ENCODE measurements at places on chromosomes 4 and X.

DNA sequence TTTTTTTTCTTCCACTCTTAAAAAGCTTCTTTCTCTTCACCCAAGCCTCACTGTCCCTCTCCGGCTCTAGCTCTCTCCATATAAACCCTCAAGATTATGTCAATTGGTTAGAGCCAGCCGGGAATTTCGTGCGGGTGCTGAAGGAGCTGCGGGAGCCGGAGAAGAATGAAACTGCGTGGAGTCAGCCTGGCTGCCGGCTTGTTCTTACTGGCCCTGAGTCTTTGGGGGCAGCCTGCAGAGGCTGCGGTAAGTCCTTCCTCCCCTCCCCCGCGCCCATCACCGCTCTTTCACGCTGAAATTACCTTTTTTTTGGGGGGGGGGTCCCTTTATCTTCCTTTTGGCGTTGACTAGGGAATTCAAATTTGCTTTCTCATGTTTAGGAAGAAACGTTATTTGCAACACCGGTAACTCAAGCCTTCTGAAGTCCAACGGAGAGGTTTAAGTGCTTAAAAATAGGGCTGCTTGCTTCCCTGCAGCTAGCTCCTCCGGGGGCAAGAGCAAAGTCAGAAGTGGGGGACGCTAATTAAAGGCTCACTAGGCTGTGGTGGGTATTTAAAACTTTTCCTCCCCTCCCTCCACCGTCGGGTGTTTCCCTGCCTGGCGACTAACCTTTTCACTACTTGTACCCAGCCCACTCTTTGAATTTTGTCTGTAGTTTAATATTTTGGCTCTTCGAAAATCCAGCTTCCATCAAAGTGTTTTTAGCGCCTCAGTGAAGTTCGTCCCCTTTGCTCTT is 491 bp downstream of the COL4A5 start:
- DNase-seq, result no peak

DNA sequence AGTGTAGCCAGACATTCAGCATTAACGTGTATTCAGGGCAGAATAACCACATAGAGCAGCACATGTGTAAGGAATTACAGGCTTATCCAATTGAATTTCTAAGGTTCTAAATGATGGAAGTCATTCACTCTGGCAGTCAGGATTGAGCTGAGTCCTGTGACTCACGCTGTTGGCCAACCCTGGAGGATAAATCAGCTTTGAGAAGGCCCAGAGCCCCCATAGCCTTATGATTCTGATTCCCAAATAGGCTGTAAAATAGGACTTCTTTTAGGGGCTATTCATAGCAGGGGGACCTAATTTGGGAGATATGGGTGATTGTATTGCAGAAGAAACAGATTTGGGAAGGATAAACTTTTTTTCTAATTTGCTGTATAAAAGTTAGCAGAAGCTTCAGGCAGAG is 8.1 kb upstream of the HPF1 start:
- no peak for DNase-seq

DNA sequence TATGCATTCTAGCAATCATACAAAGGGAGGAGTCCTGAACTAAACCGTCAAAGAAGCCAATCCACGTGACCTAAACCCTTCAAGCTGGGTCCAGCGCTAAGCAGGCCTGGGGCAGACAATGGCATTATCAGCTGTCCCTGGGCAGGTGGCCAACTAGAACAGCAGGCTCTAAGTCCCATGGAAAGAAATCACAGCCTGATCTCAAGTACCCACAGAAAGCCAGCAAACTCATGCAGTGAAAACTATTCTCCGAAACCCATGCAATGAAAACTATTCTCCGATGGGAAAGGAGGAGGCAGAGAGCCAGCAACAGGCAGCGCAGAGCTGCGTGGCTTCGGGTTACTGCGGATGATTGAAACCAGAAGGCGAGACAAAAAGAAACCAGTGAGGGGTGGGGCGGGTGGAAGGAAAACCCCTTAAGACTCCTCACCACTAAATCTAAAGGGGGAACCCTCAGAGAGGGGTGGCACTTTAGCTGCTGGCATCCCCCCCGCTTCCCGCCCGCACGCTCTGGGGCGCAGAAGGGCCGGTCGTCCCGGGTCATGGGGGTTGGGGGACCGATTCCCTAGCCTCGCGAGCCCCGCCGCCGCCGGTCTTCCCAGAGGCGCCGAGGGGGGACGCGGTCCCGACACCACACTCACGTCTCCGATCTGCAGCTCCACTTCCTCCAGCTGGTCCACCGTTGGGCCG is 567 bp downstream of the C4orf46 start:
- no peak for DNase-seq

GRCh38 chr4:177204126-177204525 is 105.5 kb upstream of the NEIL3 start:
- no peak for DNase-seq

GRCh38 chrX:153370293-153371055 is 30.7 kb downstream of the PNMA6E start:
- DNase-seq, result no peak

DNA sequence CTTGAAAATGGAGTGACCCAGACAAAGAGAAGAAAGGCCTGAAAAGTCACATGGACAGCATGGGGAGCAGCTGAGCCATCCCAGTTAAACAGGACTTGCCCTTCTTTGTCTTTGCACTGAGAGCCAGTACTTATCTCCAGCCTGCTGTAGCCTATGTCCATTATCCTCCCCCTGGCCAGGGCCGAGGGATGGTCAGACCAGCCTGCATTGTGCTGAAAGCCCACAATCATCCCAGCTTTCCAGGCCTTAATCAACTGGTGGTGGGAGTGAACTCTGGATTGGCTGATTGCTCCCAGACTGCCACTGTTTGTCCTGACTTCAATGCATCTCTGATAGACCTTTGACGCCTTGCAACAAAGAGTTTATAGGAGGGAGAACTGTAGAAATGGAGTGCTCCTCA is 453.1 kb downstream of the EPHA5 start:
- no peak for DNase-seq

DNA sequence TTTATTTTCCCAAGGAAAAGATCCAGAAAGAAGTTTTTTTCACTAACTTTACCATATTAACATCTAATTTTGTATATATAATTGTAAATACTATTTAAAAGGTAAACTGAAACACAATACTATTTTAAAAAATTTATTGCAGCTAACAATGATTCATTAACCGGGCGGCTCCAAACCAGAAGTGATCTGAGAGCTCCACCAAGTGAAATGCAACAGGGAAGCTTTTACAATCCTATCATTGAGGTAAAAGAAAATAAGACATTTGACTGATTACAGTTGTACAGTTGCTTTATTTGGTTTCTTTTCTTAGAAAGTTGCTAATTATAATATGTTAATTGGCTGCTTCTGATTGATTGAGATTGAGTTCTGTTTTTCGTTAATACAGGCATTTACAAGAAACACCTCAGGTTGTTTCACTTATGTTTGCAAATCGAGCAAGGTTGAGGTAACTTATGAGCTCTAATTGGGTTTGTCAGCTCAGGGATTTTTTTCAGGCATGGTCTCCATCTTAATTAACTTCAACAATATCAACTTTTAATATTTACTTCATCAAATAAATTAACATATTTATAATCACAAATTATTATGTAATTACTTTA is 220.2 kb upstream of the UGT8 start:
- DNase-seq, result peak; percentile 4

DNA sequence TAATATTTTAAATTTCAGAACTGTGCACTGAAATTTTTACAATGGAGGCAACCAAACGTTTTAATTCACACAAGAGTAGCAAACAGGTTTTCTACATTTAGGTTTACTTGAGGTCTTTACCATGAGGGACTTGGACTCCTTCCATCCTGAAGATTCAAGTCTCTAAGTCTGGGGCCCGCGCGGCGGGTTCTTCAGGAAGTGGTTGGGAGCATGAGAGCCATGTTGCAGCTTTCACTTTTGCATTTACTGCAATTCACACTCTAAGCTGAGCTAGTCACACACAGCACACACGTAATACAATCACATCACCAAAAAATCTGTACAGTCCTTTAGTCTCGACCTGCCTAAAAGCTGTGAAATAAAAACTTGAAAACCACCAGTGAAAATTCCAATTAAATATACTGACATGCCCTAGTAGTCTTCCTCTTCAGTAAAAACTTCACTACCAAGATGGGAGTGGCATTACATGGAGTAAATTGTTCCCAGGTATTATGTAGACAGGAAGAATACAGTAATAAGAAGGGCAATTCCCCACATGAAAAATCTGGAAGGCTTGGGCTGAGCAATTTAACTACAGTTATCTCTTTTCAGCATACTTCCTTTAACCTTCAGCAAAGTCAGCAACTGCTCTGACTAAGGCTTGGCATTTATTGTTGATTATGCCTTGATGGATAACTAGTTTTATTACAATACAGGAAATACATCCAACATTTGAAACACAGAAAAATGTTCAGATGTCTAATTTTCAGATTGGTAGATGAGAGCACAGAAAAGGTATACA is 571.1 kb upstream of the DIPK2B start:
- DNase-seq, result no peak

DNA sequence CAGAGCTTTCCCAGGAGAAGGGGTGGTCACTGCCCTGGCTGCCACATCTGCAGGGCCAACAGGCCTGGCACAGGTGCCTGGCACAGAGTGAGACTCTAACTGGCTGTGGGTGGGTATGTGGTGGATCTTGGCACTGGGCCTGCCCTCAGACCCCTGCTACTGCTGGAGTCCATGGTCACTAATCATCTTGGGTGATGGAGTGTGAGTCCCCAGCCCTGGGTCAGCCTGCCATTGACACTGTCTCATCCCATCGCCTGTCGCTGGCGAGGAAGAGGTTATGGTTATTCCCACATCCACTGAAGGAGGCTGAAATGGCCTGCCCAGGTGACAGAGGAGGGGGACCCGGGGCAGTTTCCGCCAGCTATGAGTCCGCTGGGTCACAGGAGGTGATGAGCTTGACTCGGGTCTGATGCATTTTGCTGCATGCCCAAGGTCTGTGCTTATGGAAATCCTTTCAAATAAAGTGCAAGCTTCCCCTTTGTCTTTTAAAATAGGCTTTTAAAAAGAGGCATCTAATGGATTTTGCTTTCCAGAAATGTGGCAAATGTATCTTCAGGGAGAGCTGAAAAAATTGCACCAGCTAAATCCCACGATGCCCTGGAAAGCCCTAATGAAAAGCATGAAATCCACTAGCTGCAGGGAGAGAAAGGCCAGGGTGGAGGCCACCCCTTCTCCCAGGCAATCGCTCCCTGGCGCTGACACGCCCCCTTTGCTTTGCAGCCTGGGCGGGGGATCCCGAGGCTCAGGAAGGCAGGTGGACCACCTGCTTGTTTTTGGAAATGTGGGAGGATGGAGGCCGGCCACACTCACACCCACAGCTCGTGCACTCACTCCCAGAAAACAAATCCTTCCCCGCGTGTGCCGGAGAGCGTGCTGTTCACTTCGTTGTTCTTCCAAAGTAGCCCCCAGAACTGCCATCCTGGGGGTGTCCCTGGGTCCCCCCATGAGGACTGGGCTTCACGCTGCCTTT is 54.9 kb downstream of the ABLIM2 start:
- DNase-seq, result no peak

DNA sequence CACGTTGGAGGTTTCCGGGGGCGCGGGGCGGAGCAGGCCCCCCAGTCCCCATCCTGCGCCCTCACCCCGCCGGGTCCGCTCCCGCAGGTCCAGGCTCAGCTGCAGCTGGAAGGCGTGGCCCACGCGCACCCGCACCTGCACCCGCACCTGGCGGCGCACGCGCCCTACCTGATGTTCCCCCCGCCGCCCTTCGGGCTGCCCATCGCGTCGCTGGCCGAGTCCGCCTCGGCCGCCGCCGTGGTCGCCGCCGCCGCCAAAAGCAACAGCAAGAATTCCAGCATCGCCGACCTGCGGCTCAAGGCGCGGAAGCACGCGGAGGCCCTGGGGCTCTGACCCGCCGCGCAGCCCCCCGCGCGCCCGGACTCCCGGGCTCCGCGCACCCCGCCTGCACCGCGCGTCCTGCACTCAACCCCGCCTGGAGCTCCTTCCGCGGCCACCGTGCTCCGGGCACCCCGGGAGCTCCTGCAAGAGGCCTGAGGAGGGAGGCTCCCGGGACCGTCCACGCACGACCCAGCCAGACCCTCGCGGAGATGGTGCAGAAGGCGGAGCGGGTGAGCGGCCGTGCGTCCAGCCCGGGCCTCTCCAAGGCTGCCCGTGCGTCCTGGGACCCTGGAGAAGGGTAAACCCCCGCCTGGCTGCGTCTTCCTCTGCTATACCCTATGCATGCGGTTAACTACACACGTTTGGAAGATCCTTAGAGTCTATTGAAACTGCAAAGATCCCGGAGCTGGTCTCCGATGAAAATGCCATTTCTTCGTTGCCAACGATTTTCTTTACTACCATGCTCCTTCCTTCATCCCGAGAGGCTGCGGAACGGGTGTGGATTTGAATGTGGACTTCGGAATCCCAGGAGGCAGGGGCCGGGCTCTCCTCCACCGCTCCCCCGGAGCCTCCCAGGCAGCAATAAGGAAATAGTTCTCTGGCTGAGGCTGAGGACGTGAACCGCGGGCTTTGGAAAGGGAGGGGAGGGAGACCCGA is 14.0 kb downstream of the SHOX start:
- DNase-seq, result no peak

DNA sequence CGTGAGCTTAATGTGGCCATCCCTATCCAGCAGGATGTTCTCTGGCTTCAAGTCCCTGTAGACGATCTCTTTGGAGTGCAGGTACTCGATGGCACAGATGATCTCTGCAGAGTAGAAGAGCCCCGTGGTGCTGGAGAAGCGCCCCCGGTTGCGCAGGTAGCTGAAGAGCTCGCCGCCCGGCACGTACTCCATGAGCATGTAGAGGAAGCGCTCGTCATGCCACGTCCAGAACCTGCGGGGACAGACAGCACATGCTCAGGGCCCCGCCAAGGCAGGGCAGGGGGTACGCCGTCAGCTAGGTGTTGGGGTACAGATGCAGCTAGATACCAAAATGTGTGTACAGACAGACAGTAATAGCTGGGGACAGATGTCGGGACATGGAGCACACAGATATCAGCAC is 58.3 kb downstream of the PRKX start:
- DNase-seq, result no peak

DNA sequence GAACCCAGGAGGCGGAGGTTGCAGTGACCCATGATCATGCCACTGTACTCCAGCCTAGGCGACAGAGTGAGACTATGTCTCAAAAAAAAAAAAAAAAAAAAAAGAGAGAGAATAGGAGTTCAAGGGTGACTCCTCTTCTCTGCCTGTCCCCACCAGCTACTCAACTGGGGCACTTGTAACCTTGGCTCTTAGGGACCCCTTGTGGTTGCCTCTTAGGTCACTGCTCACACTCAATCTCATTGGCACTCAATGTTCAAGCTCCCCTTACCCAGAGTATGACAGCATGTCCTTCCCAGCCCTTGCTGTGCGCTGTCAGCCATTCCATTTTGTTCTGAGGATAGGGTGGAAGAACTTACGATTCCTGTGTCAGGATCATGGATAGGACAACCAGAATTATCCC is 82.4 kb upstream of the BEND4 start:
- DNase-seq, result no peak

GRCh38 chr4:82499738-82500434 is 61.9 kb downstream of the TMEM150C start:
- no peak for DNase-seq

DNA sequence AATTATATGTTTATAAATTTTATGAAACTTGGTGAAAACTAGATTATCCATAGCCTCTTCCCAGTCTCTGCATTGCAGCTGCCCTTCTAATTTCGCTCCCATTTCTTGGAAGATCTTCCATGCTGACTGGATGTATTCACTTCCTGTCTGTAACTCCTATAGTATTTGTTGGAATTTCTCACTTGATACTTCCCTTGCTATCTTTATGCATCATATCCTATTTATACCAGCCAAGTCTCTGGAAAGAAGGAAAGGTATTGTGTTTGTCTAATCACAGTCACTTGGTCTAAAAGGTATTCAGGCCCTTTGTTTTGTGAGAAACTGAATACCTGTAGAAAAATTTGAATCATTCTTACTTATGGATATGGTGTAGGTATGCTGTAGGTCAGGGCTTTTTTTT is 870.9 kb upstream of the FRG1 start:
- no peak for DNase-seq

Data from NCI-H2171 (cell line).